ENCODE measurements at places on chromosomes 3 and 15.

DNA sequence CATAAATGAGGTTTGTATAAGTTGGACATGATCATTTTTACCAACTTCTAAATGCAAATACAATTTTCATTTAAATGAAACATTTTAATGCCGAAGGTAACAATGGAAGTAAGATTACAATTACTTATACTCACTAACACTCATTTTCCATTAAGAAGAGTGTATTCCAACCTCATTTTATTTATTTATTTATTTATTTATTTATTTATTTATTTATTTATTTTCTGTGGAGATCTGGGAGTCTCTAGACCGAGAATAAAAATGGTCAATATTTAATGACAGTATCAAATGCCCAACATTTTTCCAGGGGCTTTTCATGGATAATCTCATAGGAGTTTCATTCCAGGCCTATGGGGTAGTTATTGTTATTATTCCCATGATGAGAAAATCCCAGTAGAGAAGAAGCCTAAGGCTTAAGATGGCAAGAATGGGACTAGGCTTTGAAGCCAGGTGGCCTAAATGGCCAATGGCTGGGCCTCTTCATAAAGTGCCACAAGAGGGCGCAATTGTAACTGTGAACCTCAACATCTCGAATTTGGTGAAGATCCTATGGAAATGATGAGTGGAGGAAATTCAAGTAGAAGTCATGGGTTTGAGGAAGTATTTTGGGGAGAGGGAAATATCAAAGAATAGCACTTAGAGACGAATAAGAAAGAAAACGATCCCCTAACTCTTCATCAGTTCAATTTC is 21.3 kb downstream of the VGLL3 start:
- DNase-seq = peak; percentile 6

- DNase-seq = no peak
Measured at GRCh38 chr3:85570819-85571218, 612.0 kb downstream of the CADM2 start.

- no peak for DNase-seq
Measured at GRCh38 chr3:154936196-154936595, 143.9 kb upstream of the MME start.

GRCh38 chr3:58296269-58296668 is 9.8 kb upstream of the RPP14 start:
- DNase-seq = no peak

GRCh38 chr15:57740048-57740447 is 33.5 kb downstream of the POLR2M start:
- no peak for DNase-seq

- DNase-seq = no peak
Measured at GRCh38 chr15:84741121-84741520, 7.3 kb upstream of the ZNF592 start.

DNA sequence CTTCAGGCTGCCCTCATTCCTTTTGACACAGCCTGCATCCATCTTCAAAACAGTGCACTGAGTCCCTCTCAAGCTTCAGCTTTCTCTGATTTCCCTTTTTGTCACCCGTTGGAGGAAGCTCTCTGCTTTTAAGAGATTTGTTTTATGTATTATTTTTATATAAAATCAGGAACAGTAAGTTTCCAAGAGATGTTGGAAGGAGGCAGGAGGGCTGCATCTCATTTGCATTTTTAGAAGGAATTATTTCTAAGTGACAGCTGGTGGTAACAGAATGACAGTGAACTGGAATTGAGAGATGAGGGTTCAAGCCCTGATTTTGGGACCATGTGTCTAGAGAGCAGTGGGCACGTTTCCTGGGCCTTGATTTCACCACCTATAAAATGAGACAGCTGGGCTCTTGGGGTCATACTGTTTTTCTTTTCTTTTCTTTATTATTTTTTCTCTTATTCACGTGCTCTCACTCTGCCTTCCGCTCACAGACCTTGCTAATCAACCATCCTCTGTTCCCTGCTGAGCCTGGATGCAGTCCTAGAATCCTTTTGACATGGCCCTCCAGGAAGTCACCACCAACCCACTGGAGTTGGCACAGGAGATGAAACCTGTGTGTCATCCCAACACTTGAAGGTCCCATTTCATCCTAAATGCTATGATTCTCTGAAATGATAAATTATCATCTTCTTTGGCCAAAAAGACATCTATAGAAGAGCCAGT is 148.6 kb downstream of the CACNA2D3 start:
- no peak for DNase-seq

- no peak for DNase-seq
Measured at GRCh38 chr3:31116651-31117050, 222.2 kb upstream of the GADL1 start.

DNA sequence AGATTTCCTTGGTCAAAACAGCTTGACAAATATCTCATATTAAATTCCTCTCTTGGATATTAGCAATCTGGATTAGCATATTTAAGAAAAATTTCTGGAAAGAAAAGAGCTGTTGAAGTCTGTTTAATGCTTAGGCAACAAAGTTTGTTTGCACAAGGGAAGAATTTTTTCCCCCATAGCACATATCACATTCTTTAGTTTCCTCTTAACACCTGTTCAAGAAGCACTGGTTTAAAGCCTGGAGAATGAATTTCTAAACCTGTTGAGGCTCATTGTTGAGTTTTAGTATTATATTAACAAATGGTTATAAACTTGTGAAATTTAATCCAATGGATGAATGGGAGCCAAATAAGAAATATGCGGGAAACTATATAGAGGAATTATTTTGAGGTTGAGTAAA is 41.5 kb downstream of the NLGN1 start:
- DNase-seq = no peak

DNA sequence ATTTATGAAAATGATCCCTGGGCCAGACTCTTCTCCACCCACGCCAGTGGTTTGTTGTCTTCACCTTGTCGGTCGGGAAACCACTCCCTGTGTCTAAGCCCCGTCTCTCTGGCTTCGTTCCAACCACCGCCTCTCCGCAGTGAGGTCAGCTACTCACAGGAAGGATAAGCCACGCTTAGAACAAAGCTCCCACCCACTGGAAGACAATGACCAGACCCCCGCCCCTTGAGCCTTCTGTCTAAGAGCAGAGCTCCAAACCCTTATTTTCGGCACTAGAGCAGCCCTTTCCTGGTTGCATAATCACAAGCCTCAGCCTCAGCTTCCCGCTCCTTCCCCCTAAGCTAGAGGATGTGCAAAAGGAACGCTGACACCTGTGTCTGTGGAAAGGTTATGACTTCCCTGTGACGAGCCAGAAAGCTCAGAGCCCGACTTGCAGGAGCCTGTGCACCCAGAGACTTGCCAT is 114.9 kb upstream of the MEF2A start:
- peak; percentile 69 for DNase-seq

GRCh38 chr3:72259755-72260587 is 475.0 kb upstream of the PROK2 start:
- peak; percentile 22 for DNase-seq

DNA sequence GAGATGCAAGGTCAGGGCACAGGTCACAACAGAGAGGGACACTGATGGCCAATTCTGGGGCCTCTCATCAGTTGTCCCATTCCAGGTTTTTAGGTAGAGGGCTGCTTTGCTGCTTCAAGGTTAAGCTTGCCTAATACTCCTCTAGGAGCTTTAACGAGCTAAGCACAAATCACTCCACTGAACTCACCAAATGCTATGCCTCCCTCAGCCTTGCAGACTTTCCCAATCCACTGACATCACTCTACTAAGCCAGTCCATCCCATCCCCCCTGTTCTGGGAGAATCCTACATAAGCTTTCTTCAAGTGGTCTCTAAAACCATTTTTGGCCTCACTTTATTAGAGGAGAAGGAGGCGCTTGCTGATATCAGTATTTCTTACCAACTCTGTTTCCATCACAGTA is 24.8 kb upstream of the PDCD6IP start:
- DNase-seq = no peak

GRCh38 chr3:149274220-149274619 is 52.6 kb upstream of the CP start:
- no peak for DNase-seq

DNA sequence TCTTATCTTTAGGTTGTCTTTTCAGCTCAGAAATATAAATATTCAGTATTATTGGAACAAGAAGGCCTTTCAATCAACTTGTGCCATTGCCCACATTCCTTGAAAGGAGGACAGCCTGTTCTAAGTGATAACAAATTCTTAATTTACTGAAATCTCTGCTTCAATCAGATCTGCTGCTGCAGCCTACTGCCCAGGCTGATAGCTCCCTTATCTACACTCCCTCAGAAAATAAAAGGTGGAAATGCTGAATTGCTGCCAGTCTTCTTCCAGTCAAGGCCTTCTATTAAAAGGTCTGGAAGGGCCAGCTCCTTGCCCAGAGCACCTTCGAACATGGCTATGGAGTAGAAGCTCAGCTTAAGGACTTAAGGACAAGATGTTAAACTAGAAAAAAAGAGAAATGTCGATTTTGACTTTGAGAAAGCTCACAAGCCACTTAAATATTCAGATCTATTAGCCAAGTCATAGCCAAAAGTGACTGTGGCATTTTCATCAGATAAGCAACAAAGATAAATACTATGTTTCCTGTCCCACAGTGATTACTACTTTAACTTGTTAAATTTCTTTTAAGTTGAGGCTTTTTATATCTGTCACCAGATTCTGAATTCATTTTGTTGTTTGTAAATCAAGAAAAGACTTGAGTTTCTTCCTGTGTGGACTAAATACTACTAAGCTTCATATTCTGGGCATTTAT is 480.5 kb upstream of the CBLB start:
- DNase-seq = no peak

DNA sequence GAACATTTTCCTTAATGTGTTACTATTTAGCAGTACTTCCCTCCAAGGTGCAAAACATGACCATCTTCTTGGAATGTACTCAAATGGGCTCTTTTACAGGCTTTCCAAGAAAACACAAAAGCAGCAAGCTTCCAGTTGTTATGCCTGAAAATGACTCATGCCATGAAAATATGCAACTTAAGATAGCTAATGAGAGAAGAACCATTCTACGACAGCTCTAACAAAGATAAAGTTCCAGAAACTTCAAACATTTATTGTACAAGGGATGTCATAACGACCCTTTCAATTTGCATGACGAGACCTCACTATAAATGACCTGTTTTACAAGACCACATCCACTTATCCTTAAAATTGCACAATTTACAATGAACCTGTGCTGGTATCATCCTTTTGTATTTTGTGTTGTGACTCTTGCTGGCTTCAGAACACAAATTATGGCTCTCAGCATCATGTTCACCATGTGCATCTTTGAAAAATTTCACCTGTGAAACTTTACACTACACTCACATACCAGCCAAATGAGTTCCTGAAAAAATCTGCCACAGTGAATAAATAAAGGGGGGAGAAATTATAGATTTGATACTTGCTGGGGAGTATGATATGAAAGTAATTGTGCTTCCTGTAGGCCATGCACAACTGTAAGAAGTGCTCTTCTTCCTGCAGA is 433.7 kb downstream of the MAGI1 start:
- no peak for DNase-seq

- DNase-seq = no peak
Measured at GRCh38 chr3:5181469-5182141, 5.9 kb upstream of the EDEM1 start.

GRCh38 chr3:135967867-135968266 is 2.3 kb downstream of the PPP2R3A start:
- DNase-seq = no peak

GRCh38 chr3:129585949-129586657 is 20.4 kb downstream of the PLXND1 start:
- DNase-seq = no peak

GRCh38 chr3:140950144-140950543 is 8.5 kb downstream of the SLC25A36 start:
- DNase-seq = no peak

DNA sequence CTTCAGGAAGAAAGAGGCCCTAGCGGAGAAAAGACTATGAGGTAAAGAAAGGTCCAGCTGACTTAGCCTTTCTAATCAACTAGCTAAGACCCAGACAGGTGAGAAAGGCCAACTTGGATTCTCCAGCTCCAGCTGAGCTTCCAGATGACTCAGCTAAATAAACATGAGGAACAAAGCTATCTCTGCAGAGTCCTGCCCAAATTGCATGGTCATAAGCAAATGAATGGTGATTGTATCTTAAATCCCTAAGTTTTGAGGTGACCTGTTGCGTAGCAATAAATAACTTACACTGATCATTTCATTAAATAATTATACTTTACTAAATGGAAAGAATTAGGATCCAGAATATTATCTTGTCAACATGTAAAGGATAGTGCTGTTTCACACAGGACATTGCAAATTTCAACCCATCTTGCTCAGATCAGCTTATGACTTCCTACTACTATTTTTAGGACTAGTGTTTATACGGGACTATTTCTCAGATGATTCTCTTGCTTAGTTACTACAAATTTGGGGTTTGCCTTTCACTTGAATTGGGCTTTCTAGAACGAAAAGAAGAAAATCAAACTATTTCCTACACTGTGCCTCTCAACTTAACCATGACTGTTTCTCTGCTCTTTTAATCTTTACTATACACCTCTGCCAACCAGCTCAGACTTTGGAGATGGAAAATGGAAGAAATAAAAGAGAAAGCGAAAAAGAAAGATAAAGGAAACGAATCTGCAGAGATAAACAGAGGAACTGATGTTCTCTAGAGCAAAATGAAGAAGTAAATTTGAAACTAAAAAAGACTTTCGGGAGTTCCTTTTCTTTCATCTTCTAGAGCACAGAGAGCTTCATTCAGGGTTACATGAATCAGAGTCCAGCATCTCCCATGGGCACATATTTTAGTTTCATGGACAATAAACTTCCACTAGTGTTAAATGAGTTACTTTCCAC is 6.6 kb upstream of the ADGRG7 start:
- DNase-seq = no peak
